ENCODE measurements at places on chromosomes 4 and X.
A peak's percentile ranks its signal among the peaks of the same experiment; 100 is the strongest.

GRCh38 chrX:16930392-16930791, 16.1 kb upstream of the REPS2 start:
- no peak for DNase-seq

- DNase-seq, result no peak
Observed at GRCh38 chr4:137253949-137254348, 278.3 kb downstream of the PCDH18 start.

DNA sequence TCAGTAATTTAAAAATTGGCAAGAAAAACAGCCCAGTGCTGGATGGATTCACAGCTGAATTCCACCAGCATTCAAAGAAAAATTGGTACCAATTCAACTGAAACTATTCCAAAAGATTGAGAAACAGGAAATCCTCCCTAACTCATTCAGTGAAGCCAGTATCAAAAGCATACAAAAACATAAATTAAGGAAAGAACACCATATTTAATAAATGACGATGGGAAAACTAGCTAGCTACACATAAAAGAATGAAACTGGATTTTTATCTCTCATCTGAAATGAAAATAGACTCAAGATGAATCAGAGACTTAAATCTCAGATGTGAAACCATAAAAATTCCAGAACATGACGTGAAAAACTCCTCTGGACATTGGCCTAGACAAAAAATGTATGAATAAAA, 516.8 kb upstream of the SPANXN1 start:
- DNase-seq, result no peak

GRCh38 chr4:67288964-67289363, 256.3 kb downstream of the CENPC start:
- DNase-seq, result no peak

GRCh38 chr4:127103681-127104115, 529.1 kb upstream of the INTU start:
- no peak for DNase-seq

DNA sequence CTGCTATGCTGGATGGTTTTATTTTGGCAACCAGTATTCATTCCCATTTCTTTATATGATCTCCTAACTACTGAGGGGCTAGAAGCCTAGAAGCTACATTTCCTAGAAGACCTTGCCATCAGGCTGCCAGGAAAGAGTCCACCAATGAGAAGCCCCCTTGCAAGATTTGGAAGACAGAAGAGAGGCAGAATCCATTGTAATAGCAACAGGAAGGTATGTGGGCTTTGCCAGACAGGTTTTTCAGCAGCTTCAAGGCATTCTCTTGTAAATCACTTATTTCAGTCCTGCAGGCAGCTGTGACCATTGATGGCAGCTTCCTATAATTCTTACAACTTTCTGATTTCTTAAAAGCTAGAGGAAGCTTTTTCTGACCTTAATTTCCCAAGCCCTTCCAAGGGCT, 148.3 kb upstream of the NHS start:
- no peak for DNase-seq

DNA sequence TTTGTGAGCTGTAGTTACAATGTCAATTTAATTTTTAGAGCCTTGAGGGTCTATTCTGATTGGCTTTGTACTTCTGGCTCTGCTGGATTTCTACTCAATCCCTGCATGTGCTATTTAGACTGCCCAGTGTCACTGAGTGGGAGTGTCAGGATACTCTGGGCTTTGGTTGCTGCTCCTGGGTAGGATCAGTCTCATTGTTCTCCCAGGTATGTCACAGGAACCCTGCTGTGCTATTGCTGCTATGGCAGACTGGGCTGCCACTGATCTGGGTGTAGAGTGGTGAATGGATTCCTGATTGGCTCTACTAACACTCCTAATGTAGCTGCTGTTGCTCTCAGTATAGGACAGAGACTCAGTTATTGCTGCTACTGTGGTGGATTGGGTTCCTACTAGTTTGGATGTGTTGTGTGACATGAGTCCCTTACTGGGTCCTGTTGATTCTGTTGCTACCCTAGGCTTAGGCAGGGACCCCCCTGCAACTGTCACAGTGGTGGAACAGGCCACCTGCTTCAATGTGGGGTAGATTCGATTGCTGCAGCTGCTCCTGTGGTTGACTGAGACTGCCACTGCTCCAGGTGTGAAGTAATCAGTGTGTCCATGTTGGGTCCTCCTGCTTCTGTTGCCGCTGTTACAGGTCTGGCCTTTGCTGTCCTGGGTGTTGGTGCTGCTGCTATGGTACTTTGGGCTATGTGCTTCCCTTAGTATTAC, 707.8 kb upstream of the AMOT start:
- no peak for DNase-seq

DNA sequence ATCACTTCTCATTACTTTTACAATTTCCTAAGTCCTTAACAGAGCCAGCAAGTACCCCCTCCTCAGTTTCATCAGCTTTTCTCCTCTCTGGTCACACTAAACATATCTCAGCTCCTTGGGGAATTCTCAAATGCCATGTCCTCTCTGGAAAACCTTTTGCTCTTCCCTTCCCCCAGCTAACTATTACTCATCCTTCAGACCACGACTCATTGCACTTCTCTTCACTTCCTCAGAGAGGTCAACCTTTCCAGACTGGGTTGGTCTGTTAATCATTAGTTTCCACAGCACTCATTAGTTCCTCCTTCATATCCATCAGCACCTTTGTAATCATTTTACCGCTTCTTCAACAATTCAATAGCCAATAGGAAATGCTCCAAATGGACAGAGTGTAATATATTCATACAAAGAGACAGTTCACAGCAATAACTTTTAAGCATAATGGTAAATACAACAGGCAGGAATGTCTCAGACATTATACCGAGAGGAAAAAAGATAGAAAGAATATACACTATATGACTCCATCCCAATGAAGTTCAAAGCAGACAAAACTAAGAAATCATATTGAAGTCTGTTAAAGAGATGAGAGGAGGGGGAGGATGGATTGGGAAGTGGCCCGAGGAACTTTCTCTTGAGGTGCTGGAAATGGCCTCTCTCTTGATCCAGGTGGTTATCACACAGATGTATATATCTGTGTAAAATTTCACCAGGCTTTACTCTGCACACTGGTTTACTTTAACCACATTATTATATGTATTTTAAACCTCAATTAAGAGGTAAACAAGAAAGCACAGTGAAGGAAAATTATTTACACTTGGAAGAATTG, 39.6 kb downstream of the DDX60L start:
- no peak for DNase-seq

DNA sequence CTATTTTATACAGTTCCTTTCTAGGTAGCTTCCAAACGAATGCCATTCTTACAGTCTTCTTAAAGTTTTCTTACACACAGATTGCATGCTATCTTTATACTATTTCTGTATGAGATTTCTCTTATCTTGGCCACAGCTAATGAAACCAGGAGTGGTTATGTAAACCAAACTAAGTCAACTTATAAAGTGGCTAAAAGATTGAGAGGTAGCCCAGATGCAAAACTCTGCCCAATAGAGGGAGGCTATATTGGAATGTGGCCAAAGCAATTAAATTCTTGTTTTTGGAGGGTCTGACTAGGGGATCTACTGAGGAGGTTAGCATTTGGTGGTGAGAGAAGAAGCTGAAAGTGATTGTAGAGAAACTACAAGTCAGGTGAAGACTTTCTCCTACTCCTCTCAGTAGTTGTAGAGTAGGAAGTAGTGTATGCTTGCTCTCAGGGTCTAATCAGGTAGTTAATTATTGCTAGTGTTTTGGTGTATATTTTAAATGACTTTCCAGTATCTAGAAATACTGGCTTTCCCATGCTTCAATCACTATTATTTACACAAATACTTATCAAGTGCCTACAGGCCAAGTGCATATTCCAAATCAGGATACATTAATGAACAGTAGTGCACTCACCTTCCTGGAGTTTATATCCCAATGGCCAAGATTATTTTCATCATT, 104.2 kb upstream of the HPGD start:
- DNase-seq, result no peak

- no peak for DNase-seq
Observed at GRCh38 chr4:133555671-133556070, 406.6 kb downstream of the PCDH10 start.

DNA sequence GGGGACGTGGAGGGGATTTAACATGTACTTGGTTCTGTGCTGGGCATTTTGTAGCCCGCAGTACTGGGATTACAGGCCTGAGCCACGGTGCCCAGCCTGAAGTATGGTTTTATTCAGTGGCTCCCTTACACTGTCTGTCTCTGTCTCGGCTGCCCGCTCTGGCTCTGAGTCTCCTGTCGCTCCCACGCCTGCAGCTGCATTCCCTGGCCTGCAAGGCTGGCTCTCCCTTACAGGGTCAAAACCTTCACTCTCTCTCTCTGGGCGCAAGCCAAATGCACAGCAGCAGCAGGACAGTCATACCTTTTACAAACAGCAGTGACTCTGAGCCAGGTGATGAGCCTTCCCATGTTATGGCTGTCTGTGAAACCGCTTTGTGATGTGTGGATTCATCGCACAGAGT, 72.1 kb downstream of the HTRA3 start:
- DNase-seq, result no peak

- peak; percentile 46 for DNase-seq
Observed at GRCh38 chrX:71111141-71111843, at the start of gene IL2RG. Gene IL2RG, minus strand, starts transcription at chrX:71111577. Its CDS starts 38 bp downstream, at chrX:71111539.

- no peak for DNase-seq
Observed at GRCh38 chrX:87517571-87518141, at the start of gene KLHL4. Gene KLHL4, plus strand, starts transcription at chrX:87517802. Its CDS starts 92 bp downstream, at chrX:87517894.

DNA sequence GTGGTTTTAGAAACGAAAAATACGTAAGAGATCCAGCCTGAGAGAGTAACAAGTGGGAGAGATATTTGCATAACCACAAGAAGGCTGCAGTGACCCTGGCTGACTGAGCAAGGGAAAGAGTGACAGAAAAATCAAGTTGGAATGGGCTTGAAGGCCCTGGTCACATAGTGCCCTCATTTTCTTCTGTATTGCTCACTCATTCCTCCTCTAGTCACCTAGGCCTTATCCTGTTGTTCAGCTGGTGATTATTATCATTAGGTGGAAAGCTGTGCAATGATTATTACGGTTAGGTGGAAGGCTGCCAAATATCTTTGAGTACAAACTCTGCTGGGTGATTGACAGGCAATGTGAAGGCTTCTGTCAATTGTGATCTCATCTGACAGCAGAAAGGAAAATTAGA, 2384.1 kb downstream of the PCDH7 start:
- no peak for DNase-seq

DNA sequence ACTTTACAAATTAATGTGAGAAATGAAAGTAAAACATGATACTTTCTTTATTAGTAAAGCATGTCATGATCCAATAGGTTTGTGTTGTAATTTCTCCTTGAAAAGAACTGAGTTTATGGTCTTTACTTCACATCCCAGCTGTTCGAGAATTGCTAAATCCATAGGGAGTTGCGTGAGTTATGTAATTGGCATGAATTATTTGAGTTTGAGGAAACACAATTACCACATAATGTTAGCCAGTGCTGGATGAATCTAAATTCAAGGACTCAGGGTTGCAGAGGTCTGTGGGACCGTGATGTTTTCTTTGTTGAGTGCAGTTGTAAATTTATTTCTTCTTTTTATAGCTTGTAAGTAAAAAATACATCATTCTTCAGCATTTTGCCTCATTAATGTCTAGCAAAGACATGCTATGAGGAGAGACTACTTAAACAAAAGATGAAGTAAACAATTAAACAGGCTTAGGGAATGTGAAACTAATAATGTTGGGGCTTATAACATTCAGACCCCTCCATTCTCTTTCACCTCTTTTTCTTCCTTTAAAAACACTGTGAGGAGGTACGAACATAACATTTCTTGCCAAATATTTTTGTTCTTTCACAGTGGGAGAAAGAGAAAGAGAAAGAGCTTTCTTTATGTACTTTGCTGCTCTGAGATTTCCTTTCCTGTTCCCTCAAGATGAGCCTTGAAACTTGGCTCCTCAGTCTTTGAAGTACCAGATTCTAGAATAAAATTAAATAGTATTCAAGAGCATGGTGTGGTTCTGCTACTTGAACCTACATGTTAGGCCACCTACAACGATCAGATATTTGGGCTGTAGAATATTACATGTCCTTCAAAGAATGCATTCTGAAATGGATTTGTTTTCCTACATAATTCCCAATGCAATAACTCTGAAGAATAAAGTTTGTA, 159.6 kb upstream of the ANK2 start:
- DNase-seq, result no peak

DNA sequence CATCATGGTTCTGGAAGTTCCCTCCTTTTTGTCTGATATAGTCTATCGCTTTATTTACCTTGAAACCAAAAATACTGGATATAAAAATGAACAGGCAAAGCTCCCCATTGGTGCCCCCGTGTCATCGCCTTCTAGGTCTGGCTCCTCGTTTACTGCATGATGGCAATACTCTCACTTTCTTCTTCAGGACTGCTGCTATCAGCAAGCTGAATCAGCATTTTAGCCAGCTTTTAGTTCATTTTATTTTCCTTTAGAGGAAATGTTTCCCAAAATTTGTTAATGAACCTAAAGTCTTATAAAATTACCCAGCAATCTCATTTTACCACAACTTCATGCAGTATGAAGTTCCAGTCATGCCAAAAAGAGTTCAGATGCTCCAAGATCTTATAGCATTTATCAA, 80.5 kb downstream of the ZIC3 start:
- DNase-seq, result no peak

GRCh38 chr4:121696170-121696580, 605 bp downstream of the ANXA5 start:
- peak; percentile 58 for DNase-seq

GRCh38 chr4:101682946-101683345, 107.6 kb upstream of the BANK1 start:
- DNase-seq, result no peak

DNA sequence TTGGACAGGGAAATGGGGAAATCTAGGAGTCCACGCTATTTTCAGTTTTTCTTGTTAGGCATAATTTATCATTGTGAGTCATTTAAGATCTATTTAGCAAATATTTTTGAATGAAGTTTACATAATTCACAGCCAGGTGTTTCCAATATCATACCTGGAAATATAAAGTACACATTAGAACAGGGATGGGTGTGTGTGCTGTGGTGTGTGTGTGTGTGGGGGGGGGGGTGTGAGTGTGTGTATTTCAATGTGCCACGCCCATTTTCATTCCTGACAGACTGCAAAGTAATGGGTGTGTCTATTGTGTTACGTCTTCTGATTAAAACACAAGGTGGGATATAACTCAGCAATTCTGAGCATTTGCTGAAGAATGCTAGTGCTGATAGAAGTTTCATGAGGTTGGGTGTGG, 33.2 kb downstream of the ARHGAP10 start:
- DNase-seq, result no peak

GRCh38 chr4:26489101-26489985, 941 bp downstream of the CCKAR start:
- DNase-seq, result no peak

GRCh38 chr4:54941994-54942552, 183.3 kb downstream of the KDR start:
- DNase-seq, result peak; percentile 6

GRCh38 chr4:73520821-73521220, 39.3 kb downstream of the AFM start:
- no peak for DNase-seq

- DNase-seq, result no peak
Observed at GRCh38 chr4:178881937-178882336, 1439.7 kb upstream of the AGA start.

DNA sequence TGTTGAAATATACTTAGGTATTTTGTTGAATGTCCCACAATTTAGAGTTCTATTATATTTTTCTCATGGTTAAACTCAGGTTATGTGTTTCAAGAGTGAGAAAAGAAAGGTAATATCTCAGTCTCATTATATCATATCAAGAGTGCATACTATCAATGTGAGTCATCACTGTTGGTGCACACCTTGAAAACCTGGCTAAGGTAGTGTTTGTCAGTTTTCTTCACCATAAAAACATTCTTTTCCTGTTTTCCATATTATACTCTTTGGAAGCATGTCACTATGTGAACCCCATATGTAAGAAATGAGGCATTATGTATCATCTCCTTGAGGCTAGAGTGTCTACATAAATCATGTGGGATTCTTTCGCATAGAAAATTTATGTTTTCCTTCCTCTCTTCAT, 307.6 kb upstream of the CTSO start:
- DNase-seq, result no peak

Measured in stimulated activated CD4-positive, alpha-beta T cell treated with anti-CD3 and anti-CD28 coated beads, Interleukin-4, amount 100 ng/mL, for 4 hours (primary cell).